ENCODE measurements at places on chromosomes 5 and 9.

- no peak for DNase-seq
Observed at GRCh38 chr5:79171635-79172245, 60.1 kb downstream of the BHMT start.

DNA sequence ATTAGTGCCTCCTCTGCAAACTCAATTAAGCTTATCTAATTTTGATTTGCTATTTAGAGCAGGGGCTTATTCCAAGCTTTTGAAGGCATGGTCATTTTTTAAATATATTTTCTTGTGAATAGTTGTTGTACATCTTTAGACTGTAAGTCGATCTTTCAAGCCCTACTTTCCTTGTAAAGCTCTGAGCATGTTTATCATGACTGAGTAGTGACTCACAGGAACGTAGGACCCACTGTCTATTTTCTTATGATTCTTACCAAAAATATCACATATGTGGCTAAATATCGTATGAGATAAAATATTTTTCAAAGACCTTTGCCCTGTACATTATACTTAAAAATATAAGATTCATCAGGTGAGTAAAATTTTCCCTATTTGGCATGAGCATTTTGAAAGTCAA is 440.4 kb upstream of the GRIN3A start:
- no peak for DNase-seq

- DNase-seq = no peak
Observed at GRCh38 chr5:150443242-150444075, 6.1 kb downstream of the RPS14 start.

DNA sequence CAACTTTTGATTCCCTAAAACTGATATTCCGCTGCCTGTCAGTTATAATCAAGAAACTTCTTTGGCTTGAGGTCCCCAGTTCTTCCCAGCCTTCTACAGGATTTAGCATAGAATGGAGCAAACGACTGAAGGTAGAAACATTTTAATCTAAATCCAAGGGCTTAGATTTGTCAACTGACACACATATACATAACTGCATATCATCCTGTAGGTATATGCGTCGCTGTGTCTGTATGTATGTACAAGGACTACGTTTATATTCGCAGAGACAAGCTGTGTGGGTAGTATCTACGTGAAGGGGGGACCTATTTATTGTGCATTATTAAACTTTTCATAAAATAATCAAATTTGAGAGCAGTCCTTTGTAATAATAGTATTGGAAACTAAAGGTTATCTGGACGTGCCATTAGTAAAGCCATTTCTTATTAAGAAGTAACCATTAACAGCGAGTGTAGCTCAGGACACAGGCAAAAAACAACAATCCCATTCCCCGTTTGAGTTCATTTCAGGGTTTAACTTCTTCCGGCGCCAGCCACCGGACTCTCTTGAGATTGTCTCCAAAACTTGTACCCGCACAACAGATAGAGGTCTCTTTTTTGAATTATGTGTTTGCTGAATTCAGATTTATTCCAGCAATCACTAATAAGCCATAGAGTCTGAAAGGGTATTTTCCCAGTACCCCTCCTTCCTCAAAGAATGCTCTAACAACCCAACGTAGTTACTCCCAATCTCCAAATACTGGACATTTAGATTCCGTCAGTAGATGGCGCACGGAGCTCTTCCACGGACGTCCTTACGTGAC is 2.1 kb upstream of the MLLT3 start:
- DNase-seq = peak; percentile 54

DNA sequence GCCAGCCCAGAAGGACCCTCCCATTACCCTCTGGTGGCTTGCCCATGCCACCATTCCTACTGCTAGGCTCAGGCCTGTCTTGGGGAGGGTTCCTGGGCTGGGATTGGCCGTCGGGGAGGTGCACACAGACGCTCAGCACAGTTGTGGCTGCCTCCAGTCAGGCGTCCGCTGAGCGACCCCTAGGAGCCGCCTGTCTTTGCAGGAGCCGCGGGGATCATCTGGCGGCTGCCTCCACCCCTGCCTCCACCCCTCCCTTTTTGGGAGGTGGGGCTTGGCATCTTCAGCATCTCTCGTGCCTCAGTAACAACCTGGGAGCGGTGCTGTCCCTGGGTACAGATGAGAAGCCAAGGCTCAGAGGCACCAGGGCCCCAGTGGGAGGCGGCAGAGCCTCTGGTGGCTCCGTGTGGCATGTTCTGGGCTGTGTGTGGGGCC is 39.6 kb downstream of the RXRA start:
- no peak for DNase-seq

GRCh38 chr9:3750321-3750720 is 224.5 kb upstream of the RFX3 start:
- DNase-seq = no peak

DNA sequence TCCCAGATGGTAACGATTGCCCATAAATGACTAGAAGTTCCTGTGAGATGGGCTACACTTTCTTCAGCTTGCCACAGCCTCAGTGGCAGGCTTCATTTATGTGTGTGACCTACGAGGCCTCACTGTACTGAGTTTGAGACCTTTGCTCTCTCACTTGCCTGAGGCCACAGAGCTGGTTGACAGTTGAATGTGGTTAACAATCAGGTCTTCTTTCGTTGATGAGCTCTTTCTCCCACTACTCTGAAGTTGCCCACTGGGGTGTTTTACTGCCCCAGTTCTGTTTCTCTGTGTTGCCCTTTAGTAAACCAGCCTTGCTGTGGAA is 70.5 kb downstream of the CYFIP2 start:
- no peak for DNase-seq

DNA sequence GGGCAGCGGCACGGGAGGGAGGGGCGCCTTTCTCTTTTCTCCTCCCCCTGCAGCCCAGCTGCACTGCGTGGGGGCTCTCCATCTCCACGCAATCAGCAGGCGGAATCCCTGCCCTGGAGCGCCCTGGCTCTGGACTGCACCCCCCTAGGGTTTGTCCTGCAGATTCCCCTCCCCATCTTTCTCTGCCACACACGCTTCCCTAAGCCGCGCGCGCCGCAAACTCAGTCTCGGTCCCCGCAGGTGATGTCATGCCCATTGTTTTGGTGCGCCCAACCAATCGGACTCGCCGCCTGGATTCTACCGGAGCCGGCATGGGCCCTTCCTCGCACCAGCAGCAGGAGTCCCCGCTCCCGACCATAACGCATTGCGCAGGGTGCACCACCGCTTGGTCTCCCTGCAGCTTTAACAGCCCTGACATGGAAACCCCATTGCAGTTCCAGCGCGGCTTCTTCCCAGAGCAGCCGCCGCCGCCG is at the start of gene KCNN2:
KCNN2 (plus strand) TSS at position 347 of the 473 bp plus-strand sequence; CDS start at position 417, 70 bp downstream.
- DNase-seq = peak; percentile 2

DNA sequence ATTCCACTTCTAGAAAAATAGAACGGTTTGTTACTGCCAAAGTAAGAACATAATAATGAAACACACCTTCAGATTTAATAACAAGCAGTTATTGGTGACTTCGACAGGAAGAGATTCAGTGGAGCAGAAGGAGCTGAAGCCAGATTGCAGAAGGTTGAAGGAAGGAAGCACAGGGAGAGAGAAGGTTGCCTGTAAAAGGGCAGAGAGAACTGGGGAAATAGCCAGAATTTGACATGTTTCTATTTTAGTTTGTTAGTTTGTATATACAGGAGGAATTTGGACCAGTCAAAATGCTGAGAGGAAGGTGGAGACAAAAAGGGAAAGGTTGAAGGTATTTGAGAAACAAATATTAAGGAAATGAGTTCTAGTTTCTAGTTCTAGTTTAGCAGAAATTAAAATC is 269.2 kb upstream of the ELAVL2 start:
- no peak for DNase-seq

- no peak for DNase-seq
Observed at GRCh38 chr5:143399616-143400540, 3.6 kb downstream of the NR3C1 start.

DNA sequence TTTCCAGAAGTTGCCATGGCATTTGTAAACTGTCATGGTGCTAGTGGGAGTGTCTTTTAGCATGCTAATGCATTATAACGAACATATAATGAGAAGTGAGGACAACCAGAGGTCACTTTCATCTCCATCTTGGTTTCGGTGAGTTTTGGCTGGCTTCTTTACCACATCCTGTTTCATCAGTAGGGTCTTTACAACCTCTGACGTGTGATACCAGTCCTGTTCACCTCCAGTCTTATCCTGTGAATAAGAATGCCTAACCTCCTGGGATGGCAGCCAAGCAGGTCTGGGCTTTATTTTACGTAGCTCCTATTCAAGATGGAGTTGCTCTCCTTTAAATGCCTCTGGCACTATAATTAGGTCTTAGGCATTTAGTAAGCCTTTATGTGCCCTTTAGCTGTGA is 20.4 kb upstream of the RFK start:
- no peak for DNase-seq

DNA sequence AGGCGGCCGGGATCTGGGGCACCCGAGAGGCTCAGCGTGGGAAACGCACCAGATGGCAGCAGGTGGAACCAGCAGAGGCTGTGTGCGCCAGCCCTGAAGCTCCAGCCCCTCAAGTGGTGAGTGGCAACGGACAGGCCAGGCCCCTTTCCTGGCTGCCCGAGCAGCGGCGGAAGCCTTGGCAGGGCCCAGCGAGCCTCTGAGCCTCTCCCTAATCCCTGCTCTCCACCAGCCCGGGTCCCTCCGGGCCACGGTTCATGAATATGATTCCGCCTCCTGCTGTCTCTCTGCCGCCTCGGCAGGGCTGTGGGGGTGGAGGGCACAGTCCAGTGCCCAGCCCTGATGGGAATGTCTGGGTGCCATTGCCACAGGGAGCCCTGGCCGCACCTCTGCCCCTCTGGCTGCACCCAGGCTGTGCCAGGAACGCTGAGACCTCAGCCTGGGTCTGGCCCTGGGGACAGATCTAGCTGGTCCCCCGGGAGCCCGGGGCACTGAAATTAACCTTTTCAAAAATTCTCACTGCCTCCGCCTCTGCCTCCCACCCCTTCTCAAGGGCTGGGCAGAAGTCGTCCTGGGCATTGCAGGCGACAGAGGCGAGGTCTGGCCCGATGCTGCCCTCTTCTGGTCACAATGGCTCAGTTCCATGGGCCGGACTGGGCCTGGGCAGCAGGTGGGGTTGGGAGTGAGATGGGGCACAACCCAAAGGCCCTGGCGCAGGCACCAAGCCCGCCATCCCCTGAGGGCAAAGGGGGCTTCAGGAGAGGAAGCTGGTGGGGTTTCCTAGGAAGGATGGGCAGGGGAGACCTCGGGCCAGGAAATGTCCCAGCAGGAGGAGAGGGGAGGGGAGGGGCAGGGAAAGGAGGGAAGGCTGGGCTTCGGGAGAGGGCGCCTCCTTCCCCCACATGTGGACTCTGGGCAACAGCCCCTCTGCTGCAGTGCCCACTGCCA is 20.3 kb downstream of the CCDC187 start:
- no peak for DNase-seq

- DNase-seq = no peak
Observed at GRCh38 chr9:86800681-86801080, 146.6 kb downstream of the GAS1 start.

DNA sequence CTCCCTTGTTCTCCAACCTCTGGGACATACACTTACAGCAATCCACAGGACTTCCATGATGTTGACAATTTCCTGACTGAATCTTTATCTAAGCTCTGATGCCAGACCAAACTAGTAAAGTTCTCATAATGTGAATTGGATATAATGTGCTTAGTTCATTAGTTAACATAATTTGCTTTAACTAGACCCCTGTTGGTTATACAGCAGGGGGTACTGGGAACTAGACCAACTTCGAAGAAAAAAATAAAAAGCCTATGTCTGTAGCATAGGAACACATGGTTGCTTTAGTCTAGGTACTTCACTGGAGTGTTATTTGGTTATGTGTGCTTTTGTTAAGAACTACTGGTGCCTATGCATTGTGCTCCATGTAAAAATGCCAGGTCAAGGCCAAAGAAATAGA is 173.8 kb downstream of the ADAMTS6 start:
- DNase-seq = no peak

GRCh38 chr5:66949066-66949465 is 247.5 kb downstream of the CD180 start:
- no peak for DNase-seq

GRCh38 chr5:128441941-128442350 is 96.1 kb downstream of the FBN2 start:
- no peak for DNase-seq

DNA sequence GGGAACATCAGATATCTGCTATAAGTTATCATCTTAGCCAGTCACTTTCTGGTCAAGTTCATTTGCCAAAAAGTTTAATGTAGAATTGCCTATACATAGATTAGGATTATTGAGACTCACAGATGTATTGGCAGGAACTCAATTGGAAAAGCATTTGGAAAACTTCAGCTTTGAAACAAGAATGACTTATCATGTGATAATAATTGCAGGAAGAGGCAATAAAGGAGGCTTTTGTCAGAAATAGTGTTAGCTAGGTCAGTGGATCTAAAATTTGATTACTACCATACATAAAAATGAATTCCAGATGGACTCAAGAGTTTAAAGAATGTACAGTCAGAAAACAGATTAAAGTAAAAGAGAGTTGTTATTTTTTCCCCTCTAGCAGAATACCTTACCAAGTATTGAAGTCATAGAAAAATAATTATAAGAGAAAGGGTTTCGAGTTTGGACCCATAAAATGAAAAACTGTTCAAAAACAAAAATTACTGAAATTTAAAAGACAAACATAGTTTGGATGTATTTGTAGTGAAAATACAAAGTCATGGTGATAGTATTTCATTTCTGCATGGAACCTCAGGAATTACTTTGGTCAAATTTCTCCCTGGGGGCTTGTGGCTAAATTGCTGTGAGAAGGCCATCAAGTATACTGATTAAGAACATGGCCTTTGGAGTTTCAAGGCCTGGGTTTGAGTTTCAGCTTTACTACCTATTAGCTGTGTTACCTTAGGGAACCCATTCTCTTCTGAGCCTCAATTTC is 159.9 kb downstream of the TMEM38B start:
- DNase-seq = no peak

GRCh38 chr5:150641006-150641570 is 628 bp downstream of the SYNPO start:
- DNase-seq = no peak

GRCh38 chr9:93898026-93898425 is 57.1 kb downstream of the BARX1 start:
- DNase-seq = no peak

DNA sequence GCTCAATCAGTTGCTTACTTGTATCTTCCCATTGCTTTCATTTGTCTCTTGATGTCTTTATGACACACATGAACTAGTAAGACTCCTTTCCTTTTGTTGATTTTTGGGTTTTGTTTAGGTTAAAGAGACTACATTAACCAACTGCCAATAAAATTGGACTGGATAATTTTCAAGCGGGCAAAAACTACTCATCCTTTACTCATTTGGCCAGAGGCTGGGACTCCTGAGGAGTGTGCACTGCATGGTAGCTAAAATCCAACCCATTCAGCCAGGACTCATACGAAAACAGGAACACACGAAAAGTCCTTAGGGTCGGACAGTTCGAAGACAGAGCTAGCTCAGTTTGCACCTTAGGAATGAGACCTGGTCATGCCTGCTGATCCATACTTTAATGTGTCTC is 6.0 kb downstream of the SLC46A2 start:
- no peak for DNase-seq

DNA sequence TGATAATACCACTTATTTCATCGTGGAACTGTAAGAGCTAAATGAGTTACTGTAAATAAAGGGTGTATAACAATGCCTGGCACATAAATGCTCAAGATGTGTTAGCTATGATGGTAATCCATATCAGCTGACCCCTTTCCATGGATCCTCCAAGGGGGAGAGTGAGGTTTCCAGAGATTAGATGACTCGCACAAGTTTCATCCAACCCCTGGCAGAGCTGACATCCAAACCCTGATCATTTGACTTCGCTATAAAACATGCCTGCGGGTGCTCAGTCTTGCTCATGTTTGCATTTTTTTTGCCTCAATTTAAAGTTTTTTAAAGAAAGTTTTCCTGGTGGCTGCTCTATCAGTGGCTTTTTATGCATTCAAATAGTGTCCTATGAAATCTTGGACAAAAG is 145.7 kb upstream of the SMIM23 start:
- DNase-seq = no peak

- DNase-seq = no peak
Observed at GRCh38 chr5:124888050-124888506, 141.6 kb upstream of the ZNF608 start.

All from NCI-H1436 treated with DMSO at 0.1 percent for 48 hours (cell line).